ENCODE measurements at places on chromosomes 12 and 14.

DNA sequence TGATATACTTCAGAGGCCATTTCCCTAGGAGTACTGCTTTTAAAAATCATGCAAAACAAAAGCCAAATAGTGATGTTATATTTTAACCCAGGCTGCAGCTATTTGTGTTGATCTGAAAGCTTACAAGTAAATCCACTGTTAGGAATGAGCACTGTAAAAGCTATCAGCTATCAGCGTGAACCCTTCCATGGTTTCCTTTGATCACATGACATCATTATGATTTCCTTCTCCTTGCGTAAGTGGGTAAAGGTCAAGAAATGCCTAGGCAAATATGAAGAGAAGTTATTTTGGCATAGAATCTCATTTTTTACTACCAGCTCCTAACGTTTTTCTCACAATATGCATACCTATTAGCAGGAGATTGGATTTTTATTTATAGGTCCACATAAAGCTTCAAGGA, 48.6 kb upstream of the CATSPERB start:
- DNase-seq, result no peak

GRCh38 chr12:62371661-62372060, 95.0 kb upstream of the MON2 start:
- DNase-seq, result no peak

GRCh38 chr14:59256331-59256730, 67.9 kb downstream of the DAAM1 start:
- no peak for DNase-seq

GRCh38 chr14:67391268-67391667, 20.7 kb downstream of the PLEK2 start:
- no peak for DNase-seq

GRCh38 chr12:34345801-34346200, 323.5 kb downstream of the ALG10 start:
- no peak for DNase-seq

- DNase-seq, result no peak
Measured at GRCh38 chr12:24848941-24849477, 99.9 kb downstream of the BCAT1 start.

GRCh38 chr12:10737249-10737648, 14.1 kb upstream of the YBX3 start:
- DNase-seq, result no peak

- DNase-seq, result no peak
Measured at GRCh38 chr12:116483959-116484750, 75.0 kb upstream of the MAP1LC3B2 start.

DNA sequence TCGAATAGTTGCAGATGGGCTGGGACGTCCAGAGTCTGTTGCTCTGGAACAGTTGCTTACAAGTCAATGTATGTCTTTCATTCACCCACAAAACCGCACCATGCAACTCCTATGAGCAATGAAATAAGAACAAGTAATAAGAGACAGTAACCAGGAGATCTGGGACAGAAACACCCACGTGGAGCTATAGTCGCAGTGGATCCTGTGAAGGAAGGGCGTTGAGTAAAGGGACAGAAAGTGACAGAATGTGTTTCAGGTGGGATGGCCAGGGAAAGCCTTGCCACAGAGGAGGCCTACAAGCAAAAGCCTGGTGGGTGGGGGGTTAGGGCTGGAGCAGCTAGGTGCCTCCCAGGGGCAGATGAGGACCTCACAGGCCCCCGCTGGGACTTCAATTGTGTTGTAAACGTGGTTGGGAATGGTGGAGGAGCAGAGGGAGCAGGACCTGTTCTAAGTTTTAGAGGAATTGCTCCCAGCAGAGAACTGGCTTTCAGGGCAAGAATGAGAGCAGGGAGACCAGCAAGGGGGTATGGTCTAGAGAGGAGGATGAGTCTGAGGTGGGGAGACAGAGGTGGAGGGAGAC, 86.7 kb upstream of the FZD10 start:
- no peak for DNase-seq

DNA sequence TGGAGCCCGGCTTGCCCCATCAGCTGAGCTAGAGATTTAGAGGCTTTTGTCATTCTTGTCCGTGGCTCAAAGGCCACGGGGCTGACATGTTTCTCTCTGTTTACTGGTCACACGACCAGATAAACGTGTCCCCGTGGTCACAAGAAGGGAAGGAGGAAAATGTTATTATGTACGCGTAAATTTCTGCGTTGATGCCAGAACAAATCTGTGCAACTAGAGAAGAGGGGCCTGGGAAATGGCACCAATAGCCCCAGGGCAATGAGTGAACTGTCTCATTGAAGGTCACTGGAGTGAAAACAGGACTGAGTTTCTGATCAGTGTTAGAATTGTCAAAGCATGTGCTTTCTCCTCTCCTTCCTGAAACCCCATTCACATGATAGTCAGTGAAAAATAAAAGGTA, 25.3 kb downstream of the OAS2 start:
- no peak for DNase-seq

DNA sequence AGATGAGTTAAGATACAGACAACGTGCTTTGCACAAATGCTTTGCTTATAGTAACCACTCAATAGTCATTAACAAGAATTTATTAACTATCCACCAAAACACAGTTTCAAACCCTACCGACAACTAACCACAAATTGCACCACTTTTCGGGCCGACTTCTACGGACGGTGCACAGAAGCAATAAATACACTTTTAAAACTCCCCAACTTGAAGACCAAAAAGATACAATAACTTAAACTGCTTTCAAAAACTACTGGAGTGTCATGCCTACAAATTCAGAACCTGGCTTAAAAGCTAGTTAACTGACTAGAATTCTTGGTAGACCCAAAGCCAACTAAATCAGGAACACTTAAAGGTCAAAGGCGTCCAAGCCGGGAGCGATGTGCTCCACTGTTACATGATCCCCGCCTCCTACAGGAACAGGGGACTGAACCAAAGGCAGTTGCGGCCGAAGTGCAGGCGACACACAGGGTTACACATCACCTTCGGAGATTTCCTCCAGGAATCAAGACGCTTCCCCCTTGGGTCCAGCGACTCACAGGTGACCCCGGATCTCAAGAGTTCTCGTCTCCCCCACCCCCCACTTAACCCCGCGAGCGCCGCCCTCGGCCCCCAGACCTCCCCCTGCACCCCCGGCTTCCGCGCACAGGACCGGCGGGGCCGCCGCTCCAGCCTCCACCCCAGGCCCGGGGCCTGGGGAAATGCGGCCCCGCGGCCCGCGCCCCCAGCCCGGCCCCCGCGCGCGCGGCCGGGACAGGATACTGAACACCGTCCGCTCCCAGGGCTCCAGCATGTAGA, 507 bp downstream of the SPTSSA start:
- DNase-seq, result peak; percentile 51

DNA sequence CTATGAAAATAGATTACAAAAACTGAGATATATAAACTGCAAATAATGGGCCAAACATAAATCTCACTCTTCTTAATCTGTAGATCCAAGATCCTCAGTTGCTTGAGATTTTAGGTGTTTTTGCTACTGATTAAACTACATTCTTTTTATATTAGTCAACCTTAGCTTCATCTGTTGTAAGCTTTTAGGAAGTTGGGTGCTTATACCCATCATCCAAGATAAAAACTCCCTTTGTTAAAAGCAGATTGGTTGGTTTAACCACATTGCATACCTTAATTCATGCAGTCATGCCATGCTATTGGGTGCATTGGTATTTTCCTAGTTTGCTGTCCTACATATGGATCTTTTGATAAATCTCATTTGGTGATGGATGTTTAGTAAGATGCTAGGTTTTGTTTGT, 46.2 kb upstream of the DIP2B start:
- no peak for DNase-seq

- DNase-seq, result no peak
Measured at GRCh38 chr12:109968032-109968420, 28.1 kb downstream of the GIT2 start.

- no peak for DNase-seq
Measured at GRCh38 chr14:103723748-103724081, 8.1 kb downstream of the ZFYVE21 start.

DNA sequence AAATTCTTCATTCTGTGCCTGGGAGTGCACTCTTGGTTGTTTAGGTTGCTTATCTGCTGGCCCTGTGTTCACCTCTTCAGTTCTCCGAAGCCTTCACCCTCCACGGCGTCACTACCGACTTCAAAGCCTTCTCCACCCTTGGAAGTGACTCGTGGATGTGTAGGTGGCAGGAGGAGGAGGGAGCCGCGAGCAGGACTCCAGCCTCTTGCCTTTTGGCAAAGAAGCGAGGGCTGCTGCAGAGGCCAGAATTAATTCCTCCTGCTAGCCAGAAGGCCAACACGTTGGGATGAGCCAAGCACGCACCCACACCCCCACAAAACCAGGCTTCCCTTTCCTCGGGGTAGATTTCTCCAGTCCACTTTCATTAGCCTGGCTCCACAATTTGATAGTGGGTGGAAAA, 86.5 kb downstream of the TBX5 start:
- DNase-seq, result no peak

Measured in stimulated activated CD8-positive, alpha-beta memory T cell treated with anti-CD3 and anti-CD28 coated beads, Interleukin-4, amount 100 ng/mL, for 48 hours (primary cell).